ENCODE measurements at places on chromosomes 7 and 10. TPM values are rescaled to one million over a fixed set of nuclear protein-coding genes. Genes with fewer than 3 reads are reported as not detected.
A peak's percentile ranks its signal among the peaks of the same experiment; 100 is the strongest.

GRCh38 chr10:23535381-23535780 is 96.5 kb downstream of the OTUD1 start:
- peak; percentile 5 for DNase-seq

- DNase-seq, result peak; percentile 32
Measured at GRCh38 chr10:63866747-63867140, 345.5 kb downstream of the REEP3 start.

GRCh38 chr10:11257440-11258090 is 239.9 kb downstream of the CELF2 start:
- no peak for DNase-seq

GRCh38 chr7:75943864-75944263 is 28.9 kb downstream of the POR start:
- DNase-seq, result peak; percentile 66

DNA sequence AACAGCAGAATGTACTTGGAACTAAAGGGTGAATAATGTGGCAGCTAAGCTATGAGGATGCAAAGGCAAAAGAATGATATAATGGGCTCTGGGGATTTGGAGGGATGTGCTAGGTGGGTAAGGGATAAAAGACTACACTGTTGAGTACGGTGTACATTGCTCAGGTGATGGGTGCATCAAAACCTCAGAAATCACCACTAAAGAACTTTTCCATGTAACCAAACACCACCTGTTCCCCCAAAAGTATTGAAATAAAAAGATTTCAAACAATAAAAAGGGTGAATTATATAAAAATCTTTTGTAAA is 1.6 kb upstream of the CHCHD2 start:
- no peak for DNase-seq

- DNase-seq, result peak; percentile 94
Measured at GRCh38 chr7:157271991-157272324, 64.8 kb upstream of the DNAJB6 start.

DNA sequence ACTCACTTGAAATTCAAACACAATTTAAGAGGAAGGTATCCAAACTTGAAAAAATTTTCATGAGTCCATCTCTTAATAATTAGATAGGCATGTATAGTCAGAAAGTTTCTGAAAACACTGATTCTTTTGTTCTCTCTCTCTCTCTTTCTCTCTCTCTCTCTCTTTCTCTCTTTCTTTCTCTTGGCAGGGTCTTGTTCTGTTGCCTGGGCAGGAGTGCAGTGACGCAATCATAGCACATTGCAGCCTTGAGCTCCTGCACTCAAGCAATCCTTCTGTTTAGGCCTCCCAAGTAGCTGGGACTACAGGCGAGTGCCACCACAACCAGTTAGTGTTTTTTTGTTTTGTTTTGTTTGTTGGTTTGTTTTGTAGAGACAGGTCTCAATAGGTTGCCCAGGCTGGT is 59.3 kb downstream of the PRTFDC1 start:
- DNase-seq, result no peak

GRCh38 chr10:101576211-101576863 is 11.7 kb downstream of the POLL start:
- no peak for DNase-seq

DNA sequence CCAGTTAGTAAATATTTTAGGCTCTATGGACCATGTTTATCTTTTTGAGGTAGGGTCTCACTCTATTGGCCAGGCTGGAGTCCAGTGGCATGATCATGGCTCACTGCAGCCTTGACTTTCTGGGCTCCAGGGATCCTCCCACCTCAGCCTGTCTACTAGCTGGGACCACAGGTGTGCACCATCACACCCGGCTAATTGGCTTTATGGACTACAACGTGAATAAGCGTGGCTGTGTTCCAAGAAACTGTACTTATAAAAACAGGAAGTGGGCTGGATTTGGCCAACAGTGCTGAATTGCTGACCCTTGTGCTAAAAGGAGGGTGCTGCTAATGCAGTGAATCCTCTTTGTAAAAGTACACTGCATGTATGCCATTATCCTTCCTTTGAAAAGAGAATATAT is 111.7 kb upstream of the CDK13 start:
- peak; percentile 63 for DNase-seq

DNA sequence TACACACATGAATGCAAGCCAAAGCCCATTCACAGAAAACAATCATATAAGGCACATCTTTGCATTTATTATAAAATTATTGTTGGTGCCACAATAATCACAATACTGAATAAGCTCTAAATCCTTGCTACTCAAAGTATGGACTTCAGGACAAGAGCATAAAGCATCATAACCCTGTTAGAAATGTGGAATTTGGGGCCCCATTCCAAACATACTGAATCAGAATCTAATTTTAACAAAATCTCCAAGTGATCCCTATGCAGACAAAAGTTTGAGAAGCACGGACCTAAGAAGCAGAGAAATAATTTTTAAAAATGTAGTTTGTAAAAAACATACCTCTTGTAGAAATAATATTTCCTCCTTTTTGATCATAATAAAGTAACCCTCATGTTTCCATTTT is 199.2 kb downstream of the IMMP2L start:
- DNase-seq, result no peak

MUC3A gene
- total RNA-seq, result not detected

NODAL gene
- not detected for total RNA-seq

SHTN1 gene
- total RNA-seq, result 0.87 TPM

VPS37D gene
- total RNA-seq, result 2.6 TPM
